Activated CD4-positive, alpha-beta T cell treated with anti-CD3 and anti-CD28 coated beads, Interleukin-2, amount 50 U/mL, for 1 hour (primary cell): ENCODE measurements at places on chromosomes 7 and 10.

DNA sequence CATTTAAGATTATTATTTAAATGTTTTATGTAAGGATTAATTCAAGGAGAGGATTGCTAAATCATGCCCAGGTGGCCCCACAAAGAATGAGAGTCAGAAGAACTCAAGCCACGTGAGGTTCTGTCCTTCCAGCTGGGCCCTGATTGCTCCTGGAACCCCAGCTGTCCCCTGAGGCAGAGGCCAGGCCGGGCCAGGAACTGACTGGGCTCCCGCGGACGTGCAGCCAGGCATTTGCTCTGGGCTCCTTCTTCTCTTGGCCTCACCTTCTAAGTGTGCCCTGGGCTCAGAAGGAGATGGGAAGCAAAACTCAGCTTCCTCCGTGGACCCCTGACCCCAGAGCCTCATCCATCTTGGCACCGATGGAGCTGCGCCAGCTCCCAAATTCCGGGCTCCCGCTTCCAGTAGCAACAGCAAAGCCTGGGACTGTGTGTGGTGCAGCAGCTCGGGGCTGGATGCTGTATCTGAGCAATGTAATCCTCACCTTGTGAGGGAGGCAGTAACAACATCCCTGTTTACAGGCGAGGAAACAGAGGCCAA, 250.6 kb upstream of the PPP2R2D start:
- DNase-seq, result no peak

DNA sequence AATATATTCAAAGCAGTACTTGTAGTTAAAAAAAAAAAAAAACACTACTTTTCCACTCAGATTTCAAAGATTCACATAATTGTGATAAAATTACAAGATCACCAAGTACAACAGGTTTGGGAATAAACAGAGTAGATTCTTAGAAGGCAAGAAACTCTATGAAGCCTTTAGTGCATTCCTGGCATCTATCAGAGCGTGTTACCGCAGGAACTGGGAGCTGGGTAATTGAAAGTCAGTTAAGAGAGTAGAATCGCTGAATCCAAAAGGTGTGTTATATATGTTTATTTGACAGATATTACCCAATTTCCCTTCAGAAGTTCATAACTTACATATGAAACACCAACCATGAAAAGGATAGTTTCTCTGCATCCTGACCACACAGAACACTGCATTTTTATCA, 159.2 kb upstream of the PLXNA4 start:
- DNase-seq, result no peak

- DNase-seq, result no peak
These were observed 1.1 kb upstream of the PPP1R9A start for GRCh38 chr7:94906065-94906851.

DNA sequence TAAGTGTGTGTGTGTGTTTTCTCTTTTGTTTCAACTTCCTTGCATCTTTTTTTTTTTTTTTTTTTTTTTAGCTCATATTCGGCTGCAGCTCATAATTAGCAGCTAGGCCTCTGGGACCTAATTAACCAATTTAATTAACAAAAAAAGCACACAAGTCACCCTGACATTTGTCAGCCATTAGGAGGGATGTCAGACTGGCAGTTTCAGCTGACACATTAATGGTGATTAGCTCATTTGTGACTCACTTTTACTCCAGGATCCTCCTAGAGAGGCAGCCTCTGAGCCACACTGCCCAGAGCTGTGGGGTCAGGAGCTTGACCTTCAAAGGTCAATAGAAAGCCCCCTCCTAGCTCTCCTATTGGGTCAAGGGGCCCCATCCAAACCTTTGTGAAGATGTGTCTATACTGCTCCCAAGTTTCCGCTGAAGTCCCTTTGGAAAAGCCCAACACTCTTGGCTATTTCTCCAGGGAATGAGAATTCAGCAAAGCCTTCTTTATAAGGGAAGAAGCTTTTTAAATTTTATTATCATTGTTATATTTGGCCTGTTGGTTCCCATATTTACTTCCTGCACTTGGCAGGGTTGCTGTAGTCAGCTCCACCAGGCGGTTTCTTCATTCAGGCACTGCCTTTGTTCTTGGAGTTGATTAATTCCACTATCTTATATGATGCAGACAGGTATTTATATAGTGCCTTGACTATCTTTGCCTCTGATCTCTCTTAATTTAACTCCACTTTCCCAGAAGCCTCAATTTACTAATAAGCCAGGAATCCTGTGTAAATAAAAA, 109.5 kb upstream of the HABP2 start:
- no peak for DNase-seq

DNA sequence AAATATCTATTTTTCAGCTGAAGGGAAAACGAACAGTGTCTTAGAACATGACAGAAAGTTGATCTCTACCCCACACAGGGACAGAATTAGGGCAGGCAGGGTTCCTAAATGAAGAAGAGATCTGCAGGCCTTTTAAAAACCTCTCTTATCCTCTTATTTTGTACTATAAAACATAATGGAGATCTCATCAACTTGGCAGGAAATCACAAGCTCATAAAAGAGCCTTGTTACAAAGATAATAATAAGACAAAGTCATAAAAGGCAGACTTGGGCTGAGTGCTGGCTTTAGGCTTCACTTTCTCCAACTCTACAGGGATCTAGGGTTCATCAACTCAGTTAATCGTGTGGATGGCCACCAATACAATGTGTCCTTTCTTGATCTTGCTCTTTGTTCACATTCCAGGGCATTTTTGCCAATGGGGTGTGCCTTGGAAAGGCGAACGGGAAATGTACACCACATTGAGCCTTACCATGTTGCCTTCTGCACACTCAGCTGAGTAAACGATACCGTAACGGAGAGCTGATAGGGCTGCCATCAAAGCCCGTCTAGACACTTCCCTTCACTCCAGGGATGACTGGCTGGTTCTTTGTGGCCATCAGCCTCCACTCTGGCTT, 7.1 kb upstream of the TEX36 start:
- no peak for DNase-seq

- no peak for DNase-seq
These were observed 50.4 kb upstream of the EBF3 start for GRCh38 chr10:130014263-130015074.
